ENCODE measurements at places on chromosomes 12 and 14.

GRCh38 chr14:103195828-103196615 is 72.8 kb downstream of the TNFAIP2 start:
- H3K27me3 ChIP-seq = no peaks in the 10 kb centered on the region
- H3K4me3 ChIP-seq = no peak overlapping the region
- H3K4me1 ChIP-seq = peaks cover 8% of the 10 kb centered on the region
- peak; percentile 43 for DNase-seq
- H3K27ac ChIP-seq = no peak overlapping the region
- no peaks in the 10 kb centered on the region for H3K36me3 ChIP-seq

GRCh38 chr12:43095669-43096280 is 456.2 kb downstream of the ADAMTS20 start:
- H3K4me3 ChIP-seq = no peak overlapping the region
- no peaks in the 10 kb centered on the region for H3K27me3 ChIP-seq
- no peaks in the 10 kb centered on the region for H3K36me3 ChIP-seq
- H3K27ac ChIP-seq = no peak overlapping the region
- H3K4me1 ChIP-seq = no peaks in the 10 kb centered on the region

DNA sequence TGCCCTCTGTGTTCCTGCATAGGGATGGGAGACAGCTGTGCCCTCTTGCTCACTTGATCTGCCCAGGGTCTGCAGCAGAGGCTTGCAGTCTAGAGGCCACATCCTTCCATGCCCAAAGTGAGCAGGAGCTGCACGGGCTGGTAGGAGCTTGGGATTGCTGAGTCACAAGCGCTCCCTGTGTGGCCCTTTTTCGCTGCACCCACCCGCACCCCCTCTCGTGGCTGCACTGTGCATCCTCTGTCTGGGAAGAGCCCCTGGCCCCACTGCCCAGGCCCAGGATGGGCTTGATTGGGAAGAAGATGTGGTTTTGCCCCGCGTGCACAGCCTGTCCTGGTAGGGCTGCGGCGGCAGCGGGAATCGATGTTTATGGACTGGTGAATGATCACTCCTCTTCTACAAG is 192.4 kb downstream of the TSPAN9 start:
- H3K4me1 ChIP-seq = peaks cover 1% of the 10 kb centered on the region
- no peak overlapping the region for H3K27ac ChIP-seq
- no peaks in the 10 kb centered on the region for H3K27me3 ChIP-seq
- peaks cover 2% of the 10 kb centered on the region for H3K36me3 ChIP-seq

GRCh38 chr14:59849411-59850130 is 21.0 kb downstream of the RTN1 start:
- no peak overlapping the region for H3K4me3 ChIP-seq
- H3K27ac ChIP-seq = no peak overlapping the region
- H3K27me3 ChIP-seq = no peaks in the 10 kb centered on the region
- no peak for DNase-seq
- H3K36me3 ChIP-seq = no peaks in the 10 kb centered on the region
- H3K4me1 ChIP-seq = no peaks in the 10 kb centered on the region

DNA sequence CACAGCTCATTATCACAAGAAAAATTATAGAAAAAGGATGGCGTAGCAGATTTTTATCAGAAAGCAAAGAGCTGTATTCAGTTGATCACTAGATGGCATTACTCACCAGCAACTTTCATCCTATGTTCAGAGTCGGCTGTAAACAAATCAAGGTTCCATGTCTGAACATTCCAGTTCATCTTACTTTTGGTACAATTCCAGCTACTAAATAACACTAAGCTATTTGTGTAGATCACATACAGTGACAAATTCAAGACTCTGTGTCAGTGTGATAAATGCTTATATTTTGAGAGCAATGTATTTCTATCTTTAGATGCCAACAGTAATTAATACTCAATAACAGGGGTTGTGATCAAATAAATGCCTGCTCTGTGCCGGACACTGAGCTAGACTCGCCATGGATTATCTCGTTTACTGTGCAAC is 30.1 kb downstream of the NRDE2 start:
- peaks cover 2% of the 10 kb centered on the region for H3K4me1 ChIP-seq
- H3K27ac ChIP-seq = no peak overlapping the region
- no peak overlapping the region for H3K4me3 ChIP-seq
- peaks cover 37% of the 10 kb centered on the region for H3K36me3 ChIP-seq

DNA sequence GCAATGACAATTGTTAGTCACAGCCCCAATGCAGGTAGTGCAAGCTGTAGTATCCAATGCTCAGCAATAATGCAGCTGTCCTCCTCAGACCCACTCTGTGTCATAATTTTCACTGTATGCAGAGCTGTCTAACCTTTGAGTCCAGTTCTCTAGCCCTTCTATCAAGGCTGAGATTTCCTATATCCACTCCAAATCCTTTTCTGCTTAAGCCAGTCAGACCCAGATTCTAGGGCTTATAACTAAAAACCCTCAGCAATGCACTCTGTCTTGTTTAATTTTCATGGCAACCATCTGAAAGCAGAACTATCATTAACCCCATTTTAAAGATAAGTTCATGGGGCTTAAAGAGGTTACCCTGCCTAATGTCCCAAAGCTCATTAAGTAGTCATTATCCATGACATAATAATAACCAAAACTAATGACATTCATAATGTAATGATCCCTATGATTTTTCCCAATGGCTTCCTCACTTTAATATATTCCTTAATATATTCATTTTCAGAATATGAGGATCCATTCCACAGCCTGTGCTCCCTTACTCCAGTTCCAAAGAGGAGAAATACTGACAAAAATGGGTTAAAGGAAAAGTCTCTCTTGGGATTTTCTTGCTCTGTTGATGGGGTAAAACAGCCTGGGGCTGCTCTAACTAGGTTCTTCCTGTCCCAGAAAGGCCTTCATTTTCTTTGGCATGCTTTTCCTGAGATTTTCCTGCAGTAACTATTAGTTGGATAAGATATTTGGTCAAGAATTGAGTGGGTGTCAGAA is 29.5 kb downstream of the TXNDC16 start:
- no peak overlapping the region for H3K4me3 ChIP-seq
- no peaks in the 10 kb centered on the region for H3K4me1 ChIP-seq
- H3K27me3 ChIP-seq = no peaks in the 10 kb centered on the region
- no peak overlapping the region for H3K27ac ChIP-seq
- peaks cover 5% of the 10 kb centered on the region for H3K36me3 ChIP-seq

DNA sequence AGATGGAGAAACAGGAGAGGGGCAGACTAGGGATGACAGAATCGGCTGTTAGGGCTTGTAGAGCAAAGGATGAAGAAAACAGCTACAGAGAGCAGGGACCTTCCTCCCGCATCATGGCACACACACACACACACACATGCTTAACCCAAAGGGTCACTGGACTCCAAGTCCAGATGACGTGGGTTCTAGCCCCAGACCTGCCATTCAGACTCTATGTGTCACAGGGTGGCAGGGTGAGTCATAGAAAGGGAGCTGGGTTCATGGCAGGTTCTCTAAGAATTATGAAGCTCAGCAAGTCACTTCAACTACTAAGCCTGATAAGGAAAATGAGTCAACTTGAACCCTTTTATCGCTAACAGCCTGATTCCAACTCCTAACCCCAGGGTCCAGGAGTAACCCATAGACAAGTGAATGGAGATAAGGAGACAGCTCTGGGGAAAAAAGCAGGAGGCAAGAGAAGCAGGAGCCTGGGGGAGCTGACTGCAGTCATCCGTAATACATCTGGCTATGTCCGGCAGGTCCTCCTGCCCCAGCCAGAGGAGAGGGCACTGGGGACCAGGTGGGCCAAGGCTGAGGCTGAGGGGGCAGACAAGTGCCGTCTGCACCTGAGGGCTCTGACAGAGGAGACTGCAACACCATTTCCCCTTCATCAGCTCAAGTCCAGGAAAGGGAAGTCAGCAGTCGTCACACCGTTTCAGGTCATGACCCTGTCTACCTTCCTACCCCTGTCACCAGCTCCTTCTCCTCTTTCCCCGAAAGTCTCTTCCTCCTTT is 3.6 kb upstream of the TNFRSF1A start:
- H3K27me3 ChIP-seq = no peaks in the 10 kb centered on the region
- no peak overlapping the region for H3K4me3 ChIP-seq
- H3K4me1 ChIP-seq = peaks cover 50% of the 10 kb centered on the region
- H3K36me3 ChIP-seq = no peaks in the 10 kb centered on the region
- DNase-seq = no peak

DNA sequence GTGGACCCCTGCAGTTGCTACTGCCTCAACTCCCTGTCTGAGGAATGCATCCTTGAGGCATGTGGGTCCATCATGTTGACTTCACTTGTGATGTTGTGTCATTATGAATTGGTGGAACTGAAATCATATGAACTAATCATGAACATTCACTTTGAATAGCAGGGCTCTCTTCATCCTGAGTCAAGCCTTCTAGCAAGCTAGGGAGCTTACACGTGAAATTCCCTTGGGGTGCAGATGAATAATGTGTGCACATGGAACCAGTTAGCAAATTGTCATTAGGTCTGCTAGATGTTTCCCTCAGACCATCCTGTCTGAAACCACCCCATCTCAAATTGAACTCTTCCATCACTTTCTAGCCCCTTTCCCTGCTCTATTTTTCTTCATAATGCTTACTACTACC is 3.6 kb downstream of the COQ6 start:
- H3K36me3 ChIP-seq = peaks cover 54% of the 10 kb centered on the region
- no peak for DNase-seq
- no peaks in the 10 kb centered on the region for H3K27me3 ChIP-seq
- no peak overlapping the region for H3K27ac ChIP-seq
- H3K4me3 ChIP-seq = no peak overlapping the region
- H3K4me1 ChIP-seq = peaks cover 16% of the 10 kb centered on the region
